CD4-positive, alpha-beta T cell treated with Interleukin-6 for 4 hours (primary cell): ENCODE measurements at places on chromosomes 2 and 18.
A peak's percentile ranks its signal among the peaks of the same experiment; 100 is the strongest.

DNA sequence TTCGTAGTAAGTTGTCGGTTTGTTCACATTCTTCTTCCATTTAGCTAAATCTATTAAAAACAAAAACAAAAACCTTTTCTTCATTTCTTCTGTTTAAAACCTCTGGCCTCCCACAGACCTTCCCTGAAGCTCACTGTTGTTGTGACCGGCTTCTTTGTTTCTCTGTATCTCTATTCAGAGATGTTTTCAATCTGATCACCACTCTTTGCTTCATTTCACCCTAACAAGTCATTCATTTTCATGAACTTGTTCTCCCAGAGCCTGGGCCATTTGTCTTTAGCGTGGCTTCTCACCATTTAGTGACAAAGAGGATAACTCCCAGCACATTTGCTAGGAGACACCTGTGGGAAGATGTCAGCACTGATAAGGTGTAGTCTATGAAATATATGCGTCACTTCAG is 794.2 kb downstream of the ERBB4 start:
- no peak for DNase-seq

DNA sequence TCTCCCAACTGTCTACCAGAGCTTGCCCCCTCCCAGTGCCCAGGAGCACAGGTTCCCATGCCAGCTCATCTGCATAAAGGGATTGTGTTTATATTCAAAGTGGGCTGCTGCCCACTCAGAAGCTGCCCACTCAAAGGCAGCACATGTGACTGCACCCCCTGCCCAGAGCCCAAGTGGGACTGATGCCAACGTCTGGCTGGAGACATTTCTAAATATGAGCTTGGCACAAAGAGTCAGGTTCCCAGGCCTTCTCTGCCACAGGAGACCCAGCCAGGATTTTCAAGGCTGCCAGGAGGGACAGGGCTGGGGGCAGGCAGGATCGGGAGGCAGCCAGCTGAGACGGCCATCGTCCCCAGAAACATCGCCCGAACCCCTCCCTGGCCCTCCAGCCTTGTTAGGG is 67.1 kb downstream of the ZBTB7C start:
- no peak for DNase-seq

DNA sequence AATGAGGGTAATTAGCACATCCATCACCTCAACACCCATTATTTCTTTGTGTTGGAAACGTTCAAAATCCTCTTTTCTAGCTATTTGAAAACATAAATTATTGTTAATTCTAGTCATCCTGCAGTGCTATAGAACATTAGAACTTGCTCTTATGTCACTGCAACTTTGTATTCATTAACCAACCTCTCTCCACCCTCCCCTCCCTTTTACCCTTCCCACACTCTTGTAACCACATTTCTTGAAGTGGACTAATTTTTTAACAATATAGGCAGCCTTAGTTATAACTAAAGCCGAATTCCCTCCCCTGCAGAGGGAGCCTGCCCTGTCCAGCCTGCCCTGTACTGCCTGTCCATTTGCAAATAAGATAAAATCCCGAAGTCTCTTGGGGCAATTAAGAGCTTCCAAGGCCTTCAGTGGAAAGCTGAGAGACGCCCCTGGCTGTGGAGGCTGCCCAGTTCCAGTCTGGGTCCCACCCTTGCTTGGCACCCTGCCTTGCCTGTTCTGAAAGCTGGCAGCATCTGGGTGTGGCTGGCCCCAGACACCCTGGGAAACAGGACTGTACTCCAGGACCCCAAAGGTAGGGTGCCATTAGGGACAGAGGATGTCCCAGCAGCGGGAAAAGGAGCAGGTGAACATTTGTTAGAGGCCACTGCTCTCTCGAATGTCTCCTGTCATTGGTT is 65.1 kb downstream of the MEX3C start:
- no peak for DNase-seq

- DNase-seq = peak; percentile 74
Observed at GRCh38 chr2:221527776-221528309, 44.3 kb downstream of the EPHA4 start.

GRCh38 chr2:26394694-26395093 is 7.0 kb upstream of the DRC1 start:
- no peak for DNase-seq

GRCh38 chr2:128196026-128196425 is 105.0 kb downstream of the UGGT1 start:
- no peak for DNase-seq

GRCh38 chr2:20456116-20456571 is 9.3 kb downstream of the RHOB start:
- DNase-seq = no peak

DNA sequence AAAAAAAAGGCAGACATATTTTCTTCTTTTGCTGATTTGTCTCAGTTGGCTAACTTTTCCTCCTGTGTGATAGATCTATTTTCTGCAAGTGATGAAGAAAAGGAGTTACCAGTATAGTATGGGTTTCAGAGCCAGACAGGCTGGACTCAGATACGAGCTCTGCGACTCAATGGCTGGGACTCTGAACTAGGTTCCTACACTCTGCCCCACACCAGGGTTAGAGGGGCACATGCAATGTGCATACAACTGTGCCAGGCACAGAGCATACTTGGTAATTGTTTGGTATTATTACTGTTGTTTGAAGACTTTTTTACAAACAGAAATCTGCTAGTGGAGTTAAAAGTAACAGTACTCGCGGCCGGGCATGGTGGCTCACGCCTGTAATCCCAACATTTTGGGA is 21.8 kb downstream of the RNF149 start:
- DNase-seq = no peak

DNA sequence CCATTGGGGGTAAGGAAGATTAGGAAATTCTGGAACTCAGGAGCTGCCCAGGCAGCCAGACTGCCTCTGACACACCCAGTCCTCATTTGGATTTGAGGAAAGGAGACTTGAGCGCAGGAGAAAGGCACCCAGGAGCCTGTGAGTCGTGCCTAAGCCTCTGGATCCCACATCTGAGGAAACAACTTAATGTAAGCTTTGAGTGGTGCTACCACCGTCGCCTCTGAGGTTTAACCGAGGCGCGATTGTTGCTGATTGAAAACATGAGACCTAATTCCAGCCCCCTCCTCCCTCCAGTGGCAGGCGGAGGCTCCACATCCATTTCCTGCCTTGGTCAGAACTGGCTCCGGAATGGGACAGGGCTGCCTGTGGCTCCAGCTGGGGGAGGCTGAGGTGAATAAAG is 176.7 kb upstream of the PKDCC start:
- DNase-seq = peak; percentile 7

- no peak for DNase-seq
Observed at GRCh38 chr2:195903956-195904355, 164.7 kb downstream of the DNAH7 start.

DNA sequence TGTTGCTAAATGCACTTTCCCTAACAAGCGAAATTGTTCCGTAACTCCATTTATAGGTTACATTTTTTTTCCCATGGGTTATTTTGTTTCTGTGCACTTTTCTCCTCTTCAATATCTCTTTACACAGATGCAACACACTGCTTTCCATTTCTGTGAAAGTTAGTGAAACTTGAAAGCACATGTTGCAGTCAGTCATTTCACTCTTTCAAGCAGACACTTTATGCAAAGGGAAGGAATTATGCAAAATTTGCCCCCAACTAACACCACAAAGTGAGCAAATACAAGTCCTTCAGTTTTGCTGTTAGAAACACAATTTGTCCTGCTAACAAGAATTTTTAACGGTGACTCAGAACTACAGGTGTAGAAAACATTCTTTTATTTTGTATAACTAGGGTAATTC is 124.8 kb downstream of the PTH2R start:
- no peak for DNase-seq

DNA sequence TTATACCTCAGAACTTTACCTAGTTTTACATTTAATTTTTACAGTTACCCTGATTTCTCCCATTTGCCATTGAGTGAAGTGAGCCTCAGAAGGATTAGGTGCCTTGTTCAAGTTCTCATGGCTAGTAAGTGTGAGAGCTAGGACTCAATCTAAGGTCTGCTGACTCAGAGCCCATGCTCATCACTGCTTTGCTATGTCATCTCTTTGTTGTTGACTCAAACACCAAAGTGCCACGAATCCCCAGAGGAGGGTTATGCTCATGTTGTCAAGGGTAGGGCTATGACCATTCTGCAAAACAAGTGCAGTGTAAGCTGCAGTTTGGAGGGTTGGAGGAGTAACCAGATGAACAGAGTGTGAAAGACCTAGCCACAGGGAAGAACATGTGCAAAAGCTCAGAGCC is 185.4 kb upstream of the SKOR2 start:
- DNase-seq = no peak

- no peak for DNase-seq
Observed at GRCh38 chr2:161233858-161234431, 73.7 kb downstream of the TANK start.

- DNase-seq = peak; percentile 55
Observed at GRCh38 chr2:85851253-85852151, 37.3 kb downstream of the ST3GAL5 start.

DNA sequence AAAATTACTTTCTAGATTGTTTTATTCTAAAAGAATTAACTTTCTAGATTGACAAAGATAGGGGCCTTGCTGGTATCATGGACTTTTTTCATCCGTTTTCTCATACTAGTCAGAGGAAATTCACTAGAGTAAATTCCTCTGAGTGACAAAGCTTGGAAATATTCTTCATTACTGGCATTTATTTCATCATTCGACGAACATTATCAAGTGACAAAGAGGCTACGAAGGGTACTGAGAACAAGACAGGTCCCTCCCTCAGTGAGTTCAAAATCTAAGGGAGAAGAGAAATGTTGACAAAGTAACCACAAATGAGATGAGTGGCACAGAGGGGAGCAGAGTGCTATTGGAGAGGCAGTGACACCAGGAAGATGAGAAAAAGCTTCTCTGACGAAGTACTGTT is 4.3 kb downstream of the EPG5 start:
- peak; percentile 14 for DNase-seq

GRCh38 chr18:34159691-34160185 is 65.0 kb downstream of the NOL4 start:
- no peak for DNase-seq

DNA sequence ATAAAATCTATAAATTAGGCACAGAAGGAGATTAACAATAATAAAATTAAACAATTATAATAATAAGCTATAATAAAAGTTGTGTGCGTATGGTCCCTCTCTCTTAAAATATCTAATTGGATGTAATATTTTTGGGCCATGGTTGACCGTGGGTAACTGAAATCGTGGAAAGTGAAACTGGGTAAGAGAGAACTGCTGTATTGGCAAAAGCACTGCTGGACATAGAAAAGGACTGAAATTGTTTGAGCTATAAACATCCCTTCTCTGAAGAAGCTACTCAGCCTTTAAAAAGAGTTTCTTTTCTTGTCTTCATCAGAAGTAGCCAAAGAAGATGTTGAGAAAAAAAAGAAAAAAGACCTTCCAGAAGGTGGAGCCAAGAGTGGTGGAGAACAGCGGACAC is 379.4 kb downstream of the ZNF521 start:
- DNase-seq = no peak

DNA sequence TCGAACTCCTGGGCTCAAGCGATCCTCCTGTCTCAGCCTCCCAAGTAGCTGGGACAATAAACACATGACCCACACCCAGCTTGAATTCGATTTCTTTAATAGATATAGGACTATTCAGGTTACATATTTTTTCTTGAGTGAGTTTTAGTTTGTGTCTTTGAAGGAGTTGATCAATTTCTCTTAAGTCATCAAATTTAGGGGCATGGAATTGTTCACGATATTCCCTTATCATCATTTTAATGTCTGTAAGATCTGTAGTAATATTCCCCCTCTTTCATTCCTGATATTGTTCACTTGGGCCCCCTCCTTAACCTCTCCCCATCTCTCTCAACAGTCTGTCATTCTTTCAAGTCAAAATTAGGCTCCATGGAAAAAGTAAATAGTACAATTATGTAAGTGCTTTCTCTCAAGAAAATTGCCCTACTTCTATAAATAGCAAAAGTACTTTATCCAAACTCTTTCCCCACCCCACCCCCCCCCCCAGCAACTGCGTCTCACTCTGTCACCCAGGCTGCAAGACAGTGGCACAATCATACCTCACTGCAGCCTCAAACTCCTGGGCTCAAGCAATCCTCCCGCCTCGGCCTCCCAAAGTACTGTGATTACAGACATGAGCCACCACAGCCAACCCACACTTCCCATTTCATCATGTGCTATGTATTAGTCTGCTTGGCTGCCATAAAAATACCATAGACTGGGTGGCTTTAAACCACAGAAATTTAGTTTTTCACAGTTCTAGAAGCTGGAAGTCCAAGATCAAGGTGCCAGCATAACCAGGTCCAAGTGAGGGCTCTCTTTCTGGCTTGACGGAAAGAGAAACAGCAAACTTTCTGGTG is 20.1 kb downstream of the WDR33 start:
- DNase-seq = no peak

DNA sequence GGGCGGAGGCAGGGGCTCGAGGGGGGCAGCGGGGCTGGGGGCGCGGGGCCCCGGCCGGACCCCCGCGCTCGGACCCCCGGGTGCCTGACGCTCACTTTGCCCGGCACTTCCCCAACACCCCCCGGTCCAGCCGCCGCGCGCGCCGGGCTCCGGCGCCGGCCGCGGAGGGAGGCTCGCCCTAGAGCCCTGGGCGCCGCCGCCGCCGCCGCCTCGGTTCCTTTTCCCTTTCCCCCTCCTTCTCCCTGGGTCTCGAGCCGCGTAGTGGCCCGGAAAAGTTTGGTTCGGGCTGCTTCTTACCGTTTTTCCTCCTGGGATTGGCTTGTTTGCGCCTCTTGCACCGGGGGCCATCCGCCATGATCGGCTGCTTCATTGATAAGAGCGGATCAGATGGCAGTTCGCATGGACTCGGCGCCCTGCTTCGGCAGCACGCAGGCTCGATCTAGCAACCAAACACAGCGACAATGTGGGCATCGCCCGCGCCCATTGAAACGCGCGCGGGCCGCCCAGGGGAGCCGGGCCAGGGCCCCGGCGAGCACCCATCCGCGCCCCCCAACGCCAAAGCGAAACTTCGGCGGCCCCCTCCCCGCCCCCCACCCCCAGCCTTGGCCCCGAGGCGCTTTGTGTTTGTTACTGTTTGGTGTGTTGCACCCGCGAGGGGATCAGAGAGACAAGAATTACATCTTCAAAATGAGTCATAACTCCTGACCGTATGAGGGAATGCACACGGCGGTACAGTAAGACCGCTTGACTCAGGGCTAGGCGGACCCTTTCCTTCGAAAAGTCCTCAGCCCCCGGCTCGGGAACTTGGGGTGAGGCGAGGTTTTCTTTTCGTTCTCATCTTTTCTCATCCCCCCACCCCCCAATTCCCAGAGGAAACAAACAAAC is 2.7 kb downstream of the ZEB2 start:
- DNase-seq = peak; percentile 44

DNA sequence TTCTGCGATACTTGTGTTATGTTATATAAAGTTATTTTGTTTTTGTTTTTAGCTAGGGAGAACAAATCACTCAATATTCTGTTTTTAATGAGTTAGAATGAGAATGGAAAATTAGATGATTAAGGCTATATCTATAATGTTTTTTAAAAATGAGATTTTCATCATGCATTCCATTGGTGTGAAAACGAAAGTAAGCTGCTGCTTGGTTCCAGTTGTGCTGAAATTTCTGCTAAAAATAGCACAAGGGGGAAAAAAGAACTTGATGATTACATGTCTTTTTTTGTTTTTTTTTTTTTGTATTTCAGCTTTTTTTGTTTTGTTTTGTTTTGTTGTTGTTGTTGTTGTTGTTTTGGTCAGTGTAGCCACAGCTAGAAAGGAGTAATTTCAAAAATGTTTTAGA is 242.6 kb upstream of the KCNJ3 start:
- no peak for DNase-seq

GRCh38 chr2:157732596-157732995 is 103.9 kb upstream of the ACVR1C start:
- DNase-seq = no peak
